ENCODE measurements at places on chromosomes 3 and 15. TPM values are rescaled to one million over a fixed set of nuclear protein-coding genes. Genes with fewer than 3 reads are reported as not detected.

- no peak for DNase-seq
Observed at GRCh38 chr3:16052964-16053363, 121.5 kb upstream of the GALNT15 start.

GRCh38 chr3:67421912-67422311 is 232.5 kb downstream of the SUCLG2 start:
- DNase-seq, result no peak

GRCh38 chr3:61650276-61650675 is 88.9 kb downstream of the PTPRG start:
- DNase-seq, result peak; percentile 93

DNA sequence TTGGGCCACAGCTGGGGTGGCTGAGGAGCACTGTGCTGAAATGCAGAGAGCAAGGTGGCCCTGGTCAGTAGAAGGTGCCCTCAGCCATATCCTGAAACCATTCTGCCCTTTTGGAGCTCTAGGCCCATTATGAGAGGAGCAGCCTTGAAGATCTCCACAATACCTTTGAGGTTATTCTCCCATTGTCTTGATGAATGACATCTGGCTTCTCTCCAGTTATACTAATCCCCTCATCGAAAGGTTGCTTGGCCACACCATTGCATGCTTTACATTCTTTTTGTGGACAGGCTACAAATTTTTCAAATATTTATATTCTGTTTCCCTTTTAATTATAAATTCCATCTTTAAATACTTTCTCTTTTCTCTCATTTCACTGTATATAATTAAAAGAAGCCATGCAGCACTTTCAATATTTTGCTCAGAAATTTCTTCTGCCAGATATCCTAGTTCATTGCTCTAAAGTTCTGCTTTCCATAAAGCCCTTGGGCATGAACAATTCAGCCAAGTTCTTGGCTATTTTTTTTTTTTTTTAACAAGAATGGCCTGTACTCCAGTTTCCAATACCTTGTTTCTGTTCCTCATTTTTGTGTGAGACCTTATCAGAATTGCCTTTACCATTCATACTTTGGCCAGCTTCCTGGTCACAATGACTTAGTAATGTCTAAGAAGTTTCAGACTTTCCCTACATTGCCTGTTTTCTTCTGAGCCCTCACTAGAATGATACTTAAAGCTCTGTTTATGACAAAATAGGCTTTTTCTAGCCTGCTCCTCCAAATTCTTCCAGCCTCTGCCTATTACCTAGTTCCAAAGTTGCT is 138.9 kb upstream of the SGO1 start:
- no peak for DNase-seq

- no peak for DNase-seq
Observed at GRCh38 chr3:124298951-124299350, 307.0 kb upstream of the ROPN1 start.

- DNase-seq, result no peak
Observed at GRCh38 chr15:36414670-36415069, 164.8 kb upstream of the CDIN1 start.

DNA sequence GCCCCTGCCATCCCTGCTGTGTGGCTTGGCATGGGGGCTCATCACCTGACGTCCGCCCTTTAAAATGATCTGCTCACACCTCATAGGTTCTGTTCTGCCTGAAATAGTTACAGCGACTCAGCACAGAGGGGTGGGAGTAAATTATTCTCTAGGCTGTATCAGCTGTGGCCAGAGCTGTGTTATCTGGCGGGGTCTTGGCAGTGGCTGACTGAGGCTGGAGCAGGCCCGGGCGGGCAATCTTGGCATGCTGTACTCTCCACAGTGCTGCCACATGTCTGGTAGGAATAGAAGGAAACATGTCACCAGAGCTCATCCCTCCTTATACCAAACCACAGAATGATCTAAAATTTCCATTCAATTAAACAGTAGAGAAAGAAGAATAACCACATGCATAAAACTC is 499.9 kb upstream of the LMCD1 start:
- no peak for DNase-seq

- DNase-seq, result no peak
Observed at GRCh38 chr15:46251903-46252302, 617.1 kb downstream of the SQOR start.

DNA sequence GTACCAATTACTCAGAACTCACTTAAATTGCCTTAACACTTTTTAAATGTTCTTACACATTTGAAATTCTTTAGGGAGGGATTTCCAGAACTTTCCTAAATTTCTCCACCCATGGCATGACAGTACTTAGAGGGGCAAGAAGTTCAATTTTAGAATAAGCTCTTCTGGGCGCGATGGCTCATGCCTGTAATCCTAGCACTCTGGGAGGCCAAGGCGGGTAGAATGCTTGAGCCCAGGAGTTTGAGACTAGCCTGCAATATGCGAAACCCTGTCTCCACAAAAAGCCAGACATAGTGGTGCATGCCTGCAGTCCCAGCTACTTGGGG is 10.6 kb downstream of the FAM131A start:
- no peak for DNase-seq

- DNase-seq, result no peak
Observed at GRCh38 chr15:29102911-29103823, 166.5 kb downstream of the NSMCE3 start.

DNA sequence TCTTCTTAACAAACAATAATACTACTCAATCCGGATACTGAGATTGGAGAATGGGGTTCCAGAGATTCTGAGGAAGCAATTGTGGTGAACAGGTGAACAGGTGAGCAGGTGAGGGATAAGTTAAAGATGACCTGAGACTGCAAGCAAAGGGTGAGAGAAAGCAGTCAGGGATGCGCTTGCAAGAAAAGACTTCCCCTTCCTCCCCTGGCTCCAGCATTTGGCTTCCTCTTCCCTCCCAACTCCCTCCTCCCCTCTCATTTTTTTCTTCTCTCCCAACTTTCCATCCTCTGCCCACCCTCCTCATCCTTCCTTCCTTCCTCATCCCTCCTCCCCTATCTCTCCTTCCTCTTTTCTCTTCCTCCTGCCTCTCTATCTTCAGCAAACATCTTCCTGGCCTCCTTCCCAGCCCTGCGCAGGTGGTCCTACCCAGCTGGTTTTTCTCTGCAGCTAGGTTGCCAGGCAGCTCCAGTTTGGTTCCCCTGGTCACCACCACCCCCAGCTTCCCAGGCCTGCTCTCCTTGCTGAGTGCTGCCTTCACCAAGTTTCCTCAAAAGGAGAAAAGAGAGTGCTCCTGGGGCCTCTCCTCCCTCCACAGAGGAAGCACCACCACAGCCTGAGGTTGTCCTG is 10.4 kb upstream of the VIPR1 start:
- DNase-seq, result peak; percentile 27

GRCh38 chr3:146326875-146327543 is 76.1 kb upstream of the PLSCR4 start:
- DNase-seq, result peak; percentile 70

GRCh38 chr3:187616307-187616972 is 53.8 kb downstream of the SST start:
- no peak for DNase-seq

DNA sequence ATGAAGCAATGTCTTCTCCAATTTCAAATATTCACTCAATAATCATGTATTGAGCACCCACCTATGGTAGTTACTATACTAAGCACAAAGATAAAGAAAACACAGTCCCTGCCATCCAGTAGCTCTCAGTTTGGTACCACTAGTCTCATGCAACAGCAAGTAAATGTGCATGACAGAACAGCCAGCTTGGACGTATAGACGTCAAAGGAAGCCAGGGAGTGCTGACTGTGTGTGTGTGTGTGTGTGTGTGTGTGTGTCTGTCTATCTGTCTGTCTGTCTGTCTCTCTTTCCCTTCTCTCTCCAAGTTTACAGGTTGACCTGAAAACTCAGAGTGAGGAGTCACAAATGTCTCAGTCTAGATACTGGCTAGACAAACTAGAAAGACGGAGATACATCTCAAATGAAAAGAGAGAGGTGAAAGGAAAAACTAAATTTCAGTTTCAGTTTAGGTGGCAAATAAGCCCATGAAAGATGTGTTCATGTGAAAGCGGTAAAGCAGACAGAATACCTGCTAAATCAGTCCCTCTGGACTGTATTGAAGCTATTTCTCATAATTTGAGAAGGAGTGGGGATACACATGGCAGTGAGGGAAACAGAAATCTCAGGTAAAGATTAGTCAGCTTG is 141.1 kb upstream of the PTPRG start:
- no peak for DNase-seq

DNA sequence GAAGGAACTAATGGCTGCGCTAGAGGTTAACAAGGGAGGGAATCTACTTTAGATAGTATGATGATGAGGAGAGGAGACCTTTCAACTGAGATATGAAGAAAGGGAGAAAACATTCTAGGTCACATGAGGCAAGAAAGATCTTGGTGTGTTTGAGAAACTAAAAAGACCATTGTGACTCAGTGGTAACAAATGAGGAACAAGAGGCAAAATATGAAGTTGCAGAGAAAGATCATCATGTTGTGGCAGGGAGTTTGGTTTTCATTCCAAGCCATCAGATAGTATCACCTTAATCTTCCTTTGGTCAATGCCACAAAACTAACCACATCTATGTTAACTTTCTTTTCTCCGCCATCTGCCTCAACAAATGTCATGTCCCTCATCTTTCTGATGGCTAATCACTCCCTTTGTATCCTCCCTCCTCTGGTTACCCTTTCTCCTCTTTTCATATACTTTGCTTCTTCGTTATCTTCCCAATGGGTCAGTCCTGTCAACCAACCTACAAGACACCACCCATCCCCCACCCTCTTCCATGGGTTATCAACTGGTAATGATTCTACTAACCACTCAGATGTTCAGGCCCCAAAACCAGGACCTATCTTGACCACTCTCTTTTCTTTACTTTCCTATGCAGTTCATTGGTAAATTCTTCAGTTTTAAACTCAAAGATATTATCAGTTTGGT is 2.4 kb upstream of the PDCD6IP start:
- no peak for DNase-seq

- no peak for DNase-seq
Observed at GRCh38 chr3:158463556-158463955, 107.4 kb upstream of the MLF1 start.

- DNase-seq, result no peak
Observed at GRCh38 chr15:81977464-81977863, 68.4 kb downstream of the MEX3B start.

- no peak for DNase-seq
Observed at GRCh38 chr15:98668566-98669308, 20.4 kb downstream of the IGF1R start.

DNA sequence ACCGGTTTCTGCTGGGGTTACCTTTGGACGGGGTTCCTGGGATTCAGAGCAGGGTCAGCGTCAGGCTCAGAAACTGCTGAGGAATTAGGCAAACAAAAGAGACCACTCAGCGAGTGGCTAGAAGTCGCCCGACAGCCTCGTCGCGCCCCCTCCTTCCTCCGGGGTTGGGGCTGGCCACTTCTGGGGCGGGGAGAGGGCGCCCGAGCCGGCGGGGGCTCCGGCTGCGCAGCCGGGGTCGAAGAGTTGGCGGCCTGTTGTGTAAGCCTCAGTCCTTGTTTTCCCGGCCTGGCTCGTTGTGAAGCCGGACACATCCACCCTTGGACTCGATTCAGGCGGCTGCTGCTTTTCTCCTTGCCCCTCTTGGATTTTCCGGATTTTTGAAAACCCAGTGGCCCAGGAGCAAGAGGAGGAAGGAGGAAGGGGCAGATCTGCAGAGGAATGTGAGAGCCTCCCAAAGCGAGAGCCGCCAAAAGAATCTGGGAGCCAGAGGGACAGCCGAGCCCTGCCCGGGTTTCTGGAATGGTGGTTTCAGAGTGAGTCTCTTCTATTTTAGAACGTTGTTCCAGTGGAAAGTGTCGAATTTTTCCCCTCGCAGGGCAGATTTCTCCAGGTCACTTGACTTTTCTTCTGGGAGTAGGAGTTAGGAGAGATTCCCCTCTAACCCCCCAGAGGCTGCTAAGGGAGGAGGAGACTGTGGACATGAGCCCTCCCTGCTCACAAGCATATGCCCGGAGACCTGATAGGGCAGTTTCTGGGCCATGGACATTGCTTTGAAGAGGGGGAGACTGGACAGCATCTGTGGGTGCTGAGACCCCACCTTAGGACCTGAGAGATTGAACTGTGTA is 666 bp downstream of the SNX33 start:
- peak; percentile 82 for DNase-seq

- DNase-seq, result no peak
Observed at GRCh38 chr3:53329897-53330296, 17.4 kb downstream of the DCP1A start.

DNA sequence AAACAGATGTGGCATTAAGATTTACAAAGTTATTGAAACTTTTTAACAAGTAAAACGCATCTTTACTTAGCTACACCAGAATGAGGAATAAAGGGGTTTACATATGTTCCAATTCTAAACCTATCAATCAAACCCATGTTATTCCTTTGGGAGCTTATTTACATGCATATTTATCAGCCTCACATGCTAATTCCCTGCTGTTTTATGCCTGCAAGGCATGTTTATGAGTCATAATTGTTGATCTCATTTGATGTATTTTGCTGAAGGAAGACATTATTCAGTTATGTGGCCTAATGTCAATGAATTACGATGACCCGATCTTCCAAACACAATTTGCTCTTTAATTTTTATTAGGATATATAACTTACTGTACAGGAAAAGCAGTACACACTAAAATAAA is 272.9 kb downstream of the TBC1D5 start:
- DNase-seq, result no peak

DNA sequence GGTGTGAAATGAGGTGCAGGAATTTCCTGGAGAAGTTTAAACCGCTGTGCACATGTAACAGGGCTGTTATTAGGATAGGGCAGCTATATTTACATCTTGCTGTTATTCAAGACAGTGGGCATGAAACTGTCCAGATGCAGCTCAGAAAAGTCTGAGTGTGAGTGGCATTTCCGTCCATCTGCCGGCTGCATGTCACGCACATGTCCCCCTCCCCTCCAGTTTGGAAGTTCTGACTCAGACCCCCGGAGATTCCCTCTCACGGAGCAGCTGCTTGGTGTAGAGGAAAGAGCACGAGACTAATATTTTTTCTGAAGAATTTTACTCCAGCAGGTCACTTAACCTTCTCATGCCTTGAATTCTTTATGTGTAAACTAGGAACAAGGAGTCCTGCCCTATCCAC is 69.8 kb downstream of the FEM1B start:
- no peak for DNase-seq

- DNase-seq, result no peak
Observed at GRCh38 chr3:62109534-62109933, 263.8 kb downstream of the FEZF2 start.

Gene GOLGA8J
- total RNA-seq, result 0.54 TPM

Gene SLC27A2
- 0.36 TPM for total RNA-seq

Gene CELSR3
- 1.1 TPM for total RNA-seq

Gene FAM219B
- total RNA-seq, result 52.1 TPM

Gene CD96
- 2.3 TPM for total RNA-seq

Gene MASP1
- total RNA-seq, result 236 TPM

Gene GP5
- 0.14 TPM for total RNA-seq

Gene ERICH6
- not detected for total RNA-seq

Gene ECE2
- total RNA-seq, result 1.1 TPM

Gene ZBED2
- total RNA-seq, result not detected

Gene TAGLN3
- 16.1 TPM for total RNA-seq

Gene MKRN3
- 0.27 TPM for total RNA-seq

Gene USF3
- 10.7 TPM for total RNA-seq

Gene GATA2
- 3.5 TPM for total RNA-seq

Measured in sigmoid colon (tissue), 7 donors.